ENCODE measurements at places on chromosomes 16 and 17. TPM values are rescaled to one million over a fixed set of nuclear protein-coding genes. Genes with fewer than 3 reads are reported as not detected.

Gene CCL7
- total RNA-seq: not detected

Gene HSD17B1
- total RNA-seq: 5.7 TPM

Gene CCL13
- not detected for total RNA-seq

Gene KRTAP1-5
- not detected for total RNA-seq

Gene TEPSIN
- total RNA-seq: 8.1 TPM

Gene RGS9
- total RNA-seq: 1.8 TPM

Gene STAT5B
- 17.1 TPM for total RNA-seq

Gene NPIPA5
- total RNA-seq: not detected

Gene CLEC19A
- total RNA-seq: not detected

Gene KRT31
- total RNA-seq: 0.05 TPM

Data from airway epithelial cell (primary cell).